ENCODE measurements at places on chromosomes 2 and 18.
A peak's percentile ranks its signal among the peaks of the same experiment; 100 is the strongest.

DNA sequence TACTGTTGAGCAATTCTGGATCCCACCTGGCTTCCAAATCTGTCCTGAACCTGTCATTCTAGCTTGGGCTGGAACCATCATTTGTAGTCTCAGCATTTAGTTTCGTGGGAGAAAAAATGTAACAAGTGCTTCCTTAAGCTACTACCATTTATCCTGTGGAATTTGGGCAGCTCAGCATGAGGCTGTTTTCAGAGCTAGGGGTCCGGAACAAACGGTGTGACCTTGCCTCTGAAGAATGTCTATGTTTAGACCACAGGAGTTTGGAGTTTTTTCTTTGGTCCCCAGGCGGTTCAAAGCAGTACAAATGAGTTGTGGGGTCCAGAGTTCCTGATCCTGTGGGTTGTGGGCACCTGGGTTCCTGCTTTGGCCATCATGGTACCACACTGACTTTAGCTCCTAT, 59.1 kb upstream of the TMEM178A start:
- no peak for DNase-seq

DNA sequence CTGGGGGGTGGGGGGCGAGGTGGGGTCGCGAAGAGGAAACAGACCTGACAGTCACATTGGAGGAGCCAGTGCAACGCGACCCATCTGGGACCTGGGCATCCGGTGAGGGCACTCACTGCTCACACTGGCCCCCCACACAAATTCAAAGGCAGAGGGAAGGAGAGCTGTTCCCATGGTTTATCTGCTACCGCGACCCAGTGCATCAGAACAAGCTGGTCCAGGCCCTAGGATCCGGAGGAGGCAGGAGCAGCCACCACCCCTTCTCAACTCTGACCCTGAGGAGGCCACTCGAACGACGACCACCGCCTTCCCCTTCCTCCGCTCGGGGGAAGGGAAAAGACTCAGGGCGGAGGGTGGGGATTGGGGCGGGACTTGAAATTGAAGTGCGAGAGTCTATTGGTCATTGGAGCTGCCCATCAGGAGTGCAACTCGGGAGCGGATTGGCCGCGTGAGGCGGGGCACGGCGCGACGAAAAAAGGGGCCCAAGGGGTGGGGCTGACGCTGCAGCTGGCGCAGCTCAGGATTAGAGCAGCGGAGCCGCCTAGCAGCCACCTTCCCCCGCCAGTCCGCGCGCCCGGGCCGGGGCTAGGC, at the start of gene CDK5R2:
Gene CDK5R2 (plus strand): TSS at position 526 of the 591 bp plus-strand sequence. CDS start 155 bp downstream, outside the sequence.
- DNase-seq = peak; percentile 29

GRCh38 chr18:79738581-79739439, 58.9 kb upstream of the KCNG2 start:
- DNase-seq = no peak

- DNase-seq = no peak
These were observed 88.1 kb downstream of the ITSN2 start for GRCh38 chr2:24272161-24272802.

DNA sequence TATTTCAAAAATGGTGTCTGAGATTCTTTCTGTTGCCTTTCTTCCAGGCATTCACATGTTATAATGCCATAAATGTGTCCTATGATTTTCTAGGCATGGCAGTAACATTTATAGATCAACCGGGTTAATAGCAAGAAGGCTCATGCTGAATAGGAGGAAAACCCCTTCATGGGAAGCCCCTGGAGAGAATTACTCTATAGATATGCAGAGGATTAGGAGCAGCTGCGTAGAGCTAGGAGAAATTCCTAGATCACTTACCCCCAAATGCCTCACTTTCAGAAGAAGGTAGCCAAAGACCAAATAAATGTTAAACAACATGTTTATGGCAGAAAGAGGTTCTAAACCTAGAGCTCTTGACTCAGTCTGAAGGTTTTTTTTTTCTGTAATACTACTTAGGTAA, 153.4 kb upstream of the CTNNA2 start:
- DNase-seq = no peak

GRCh38 chr2:16728351-16729136, 62.9 kb upstream of the CYRIA start:
- no peak for DNase-seq

- DNase-seq = no peak
These were observed 51.9 kb upstream of the PCBP1 start for GRCh38 chr2:70035344-70035844.

- DNase-seq = no peak
These were observed 89.6 kb downstream of the AGPS start for GRCh38 chr2:177482195-177482594.

DNA sequence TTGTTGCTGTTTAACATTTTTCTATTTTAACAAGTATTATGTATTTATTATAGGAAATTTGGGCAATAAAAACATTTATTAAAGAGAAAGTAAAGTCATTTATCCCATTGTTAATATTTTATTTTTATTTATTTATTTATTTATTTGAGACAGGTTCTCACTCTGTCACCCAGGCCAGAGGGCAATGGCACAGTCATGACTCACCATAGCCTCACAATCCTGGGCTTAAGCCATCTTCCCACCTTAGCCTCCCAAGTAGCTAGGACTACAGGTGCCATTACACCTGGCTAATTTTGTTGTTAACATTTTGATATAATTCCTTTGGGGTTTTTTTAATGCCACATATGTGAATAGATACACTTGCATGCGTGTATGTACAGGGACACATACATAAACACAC, 165.9 kb upstream of the STON1 start:
- DNase-seq = no peak

DNA sequence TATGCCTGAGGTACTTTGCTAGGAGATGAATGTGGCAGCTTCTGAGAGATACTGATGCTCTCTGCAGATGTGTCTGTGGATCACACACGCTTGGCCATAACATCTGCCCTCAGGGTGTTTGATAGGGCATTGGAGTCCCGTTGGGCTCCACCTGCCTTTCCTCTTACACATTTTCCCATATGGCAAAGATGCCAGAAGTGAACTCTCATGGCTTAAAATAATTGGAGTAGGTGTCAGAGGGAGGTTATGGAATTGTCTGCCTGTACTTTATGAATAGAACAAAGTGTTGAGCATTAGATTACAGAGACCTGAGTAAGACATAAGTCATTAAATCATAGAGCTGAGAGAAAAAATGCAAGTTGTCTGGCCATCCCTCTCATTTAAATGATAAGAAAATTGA, 75.3 kb upstream of the PNPT1 start:
- no peak for DNase-seq

DNA sequence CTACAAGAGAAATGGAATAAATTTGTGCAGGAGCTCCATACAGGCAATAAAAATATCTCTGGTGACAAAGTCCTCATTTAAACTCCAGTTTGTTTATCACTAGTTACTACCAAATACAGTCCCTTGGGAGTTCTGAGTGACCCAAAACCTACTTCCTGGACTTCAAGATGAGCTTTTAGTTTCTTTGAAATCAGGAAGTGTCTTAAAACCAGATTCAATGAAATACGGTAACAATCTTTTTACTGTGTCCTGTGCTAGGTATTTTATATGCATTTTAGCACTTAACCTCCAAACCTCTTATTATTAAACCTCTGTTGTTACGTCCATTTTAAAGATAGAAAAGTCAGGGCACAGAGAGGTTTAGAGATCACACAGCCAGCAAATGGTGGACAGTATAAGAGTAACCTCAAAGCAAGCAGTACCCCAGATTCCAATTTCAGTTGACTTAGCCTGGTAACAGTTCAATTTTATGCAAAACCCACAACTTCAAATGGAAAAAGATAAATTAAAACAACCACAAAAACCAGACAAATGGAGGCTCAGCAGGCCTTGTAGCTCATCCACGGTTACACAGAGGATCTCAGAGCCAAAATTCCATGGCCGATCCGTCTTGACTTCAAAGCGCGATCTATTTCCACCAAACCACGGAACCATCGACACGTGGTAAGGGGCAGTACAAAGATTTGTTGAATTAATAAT, 1.3 kb upstream of the KCMF1 start:
- peak; percentile 8 for DNase-seq

GRCh38 chr2:232038251-232038880, 76.9 kb downstream of the DIS3L2 start:
- no peak for DNase-seq

- no peak for DNase-seq
These were observed 34.4 kb downstream of the MAIP1 start for GRCh38 chr2:199989822-199990221.

DNA sequence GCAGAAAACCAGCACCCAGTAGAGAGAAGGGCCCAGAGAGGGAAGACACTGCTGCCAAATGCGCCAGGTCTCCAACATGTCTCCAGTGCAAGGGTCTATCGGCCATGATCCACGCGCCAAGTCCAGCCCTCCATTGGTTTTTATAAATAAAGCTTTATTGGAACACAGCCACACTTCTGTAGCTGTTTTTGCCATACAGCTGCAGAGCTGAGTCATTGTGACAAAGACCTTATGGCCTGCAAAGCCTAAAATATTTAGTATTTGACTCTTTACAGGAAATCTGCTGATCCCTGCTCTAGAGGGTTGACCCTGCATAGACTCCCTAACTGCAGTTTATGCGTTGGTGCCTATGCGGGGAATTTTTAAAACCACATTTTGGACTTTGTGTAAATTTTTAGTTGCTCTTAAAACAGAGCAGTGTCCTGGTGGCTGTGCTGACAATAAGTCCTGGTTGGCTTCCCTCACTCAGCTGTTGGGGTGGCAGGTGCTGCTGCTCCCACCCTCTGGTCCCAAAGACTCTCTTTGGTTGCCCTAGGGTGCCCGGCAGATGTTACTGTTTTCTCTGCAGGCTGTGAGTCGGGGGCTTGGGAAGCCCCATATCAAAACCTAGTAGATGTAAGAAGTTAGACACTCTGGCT, 154.9 kb downstream of the CTIF start:
- DNase-seq = no peak
